ENCODE measurements at places on chromosomes 13 and 19. TPM values are rescaled to one million over a fixed set of nuclear protein-coding genes. Genes with fewer than 3 reads are reported as not detected.

The RGL3 gene
- polyA plus RNA-seq = 2.3 TPM

The A1BG gene
- polyA plus RNA-seq = 15.5 TPM

The ONECUT3 gene
- polyA plus RNA-seq = not detected

The RPS19 gene
- polyA plus RNA-seq = 1,864 TPM

The EVI5L gene
- 11.7 TPM for polyA plus RNA-seq

The FGF9 gene
- 0.10 TPM for polyA plus RNA-seq

The ZNF724 gene
- 1.0 TPM for polyA plus RNA-seq

The CLEC11A gene
- 136 TPM for polyA plus RNA-seq

The ZNF77 gene
- polyA plus RNA-seq = 3.4 TPM

The LILRB4 gene
- polyA plus RNA-seq = not detected

The PSG11 gene
- 0.83 TPM for polyA plus RNA-seq

The GAPDHS gene
- not detected for polyA plus RNA-seq

The IGFL3 gene
- polyA plus RNA-seq = not detected

The RASIP1 gene
- polyA plus RNA-seq = 0.76 TPM

The KCTD12 gene
- 1.5 TPM for polyA plus RNA-seq

The CBARP gene
- polyA plus RNA-seq = 1.6 TPM

The ZNF432 gene
- 4.4 TPM for polyA plus RNA-seq

The PLVAP gene
- not detected for polyA plus RNA-seq

The PABPC3 gene
- 0.16 TPM for polyA plus RNA-seq

The LIPE gene
- polyA plus RNA-seq = 1.9 TPM

The SELENOV gene
- not detected for polyA plus RNA-seq

The ANGPTL8 gene
- not detected for polyA plus RNA-seq

The PCDH9 gene
- polyA plus RNA-seq = 2.3 TPM

The SUGP1 gene
- polyA plus RNA-seq = 28.9 TPM

The ADGRE2 gene
- 0.15 TPM for polyA plus RNA-seq

The KCNJ14 gene
- polyA plus RNA-seq = 0.31 TPM

The ZNF256 gene
- polyA plus RNA-seq = 3.0 TPM

The TMEM272 gene
- not detected for polyA plus RNA-seq

The NLRP4 gene
- polyA plus RNA-seq = not detected

The CCNE1 gene
- 4.8 TPM for polyA plus RNA-seq

The REEP6 gene
- polyA plus RNA-seq = 3.1 TPM

Measured in BJ (cell line).